ENCODE measurements at places on chromosomes 6 and 20.

DNA sequence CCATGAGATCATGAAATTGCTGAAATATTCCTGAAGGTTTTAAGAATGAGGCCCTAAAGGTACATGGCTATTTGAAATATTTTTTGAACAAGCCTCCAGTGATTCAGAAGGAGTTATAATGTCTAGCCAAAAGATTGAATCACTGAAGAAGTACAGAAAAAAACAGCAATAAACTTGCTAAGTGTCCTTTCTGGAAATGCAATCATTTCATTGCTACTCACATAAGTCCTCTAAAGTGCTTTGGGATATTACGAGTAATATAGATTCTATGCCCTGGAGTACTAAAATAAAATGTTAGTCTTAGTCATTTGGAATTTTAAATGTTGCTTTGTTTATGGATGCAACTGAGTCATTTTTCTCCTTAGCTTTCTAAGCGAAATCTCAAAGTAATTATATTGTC is 32.7 kb downstream of the CENPW start:
- no peak for DNase-seq

GRCh38 chr6:106372838-106373501 is 12.5 kb downstream of the CRYBG1 start:
- no peak for DNase-seq

DNA sequence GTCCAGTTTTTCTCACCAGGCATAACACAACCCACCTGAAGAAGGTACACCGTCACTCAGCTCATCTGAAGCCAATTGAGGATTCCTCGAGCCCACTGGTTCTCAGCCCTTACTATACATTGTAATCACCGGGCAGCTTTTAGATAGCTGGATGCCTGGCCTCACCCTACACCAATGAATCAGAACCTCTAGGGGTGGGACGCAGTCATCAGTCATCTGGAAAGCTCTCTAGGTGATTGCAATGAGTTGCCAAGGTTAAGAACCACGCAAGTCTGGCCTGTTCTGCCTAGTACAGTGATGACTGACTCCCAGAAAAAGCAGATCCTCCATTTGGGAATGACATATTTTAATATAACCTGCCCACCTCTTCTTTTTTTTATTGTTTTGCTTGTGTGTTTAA is 41.1 kb downstream of the MC3R start:
- no peak for DNase-seq

- peak; percentile 6 for DNase-seq
Observed at GRCh38 chr6:169997187-169997929, 245.9 kb downstream of the ERMARD start.

DNA sequence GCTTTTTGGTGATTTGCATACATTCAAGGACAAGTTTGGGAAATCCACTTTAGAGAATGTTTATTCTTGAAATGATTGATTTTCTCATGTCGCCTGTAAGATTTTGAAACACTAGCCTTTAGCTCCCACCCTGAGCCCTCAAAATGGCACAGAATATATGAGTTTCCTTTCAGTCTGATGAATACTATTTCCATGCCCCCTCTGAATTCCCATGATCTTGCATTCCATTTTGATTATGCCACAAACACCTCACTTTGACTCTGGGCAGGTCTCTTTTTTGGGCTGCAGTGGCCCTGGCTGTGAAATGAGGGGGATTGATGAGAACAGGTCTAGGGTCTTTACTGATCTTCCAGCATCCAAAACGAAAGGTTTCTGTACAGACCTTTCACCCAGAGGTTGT is 50.4 kb downstream of the SULF2 start:
- DNase-seq, result no peak

GRCh38 chr20:21519136-21519584 is 5.3 kb upstream of the NKX2-2 start:
- DNase-seq, result no peak

DNA sequence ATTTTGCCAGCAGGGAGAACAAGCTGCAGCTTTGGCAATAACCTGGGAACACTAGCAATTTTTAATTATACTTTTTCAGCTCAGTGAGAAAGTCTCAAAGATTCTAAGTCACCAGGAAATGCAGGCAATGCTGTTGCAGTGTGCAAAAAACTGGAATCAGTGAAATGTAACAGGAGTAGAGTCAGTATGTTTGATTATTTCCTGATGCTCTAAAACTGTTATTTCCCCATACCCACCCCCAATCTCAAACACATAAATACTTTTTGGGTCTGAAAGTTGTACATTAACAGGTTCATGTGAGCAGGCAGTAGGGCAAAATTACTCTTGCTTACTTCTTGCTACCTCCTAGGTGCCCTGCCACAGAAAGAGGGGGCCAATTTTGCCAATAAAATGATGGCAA is 65.4 kb upstream of the BEND6 start:
- DNase-seq, result no peak

DNA sequence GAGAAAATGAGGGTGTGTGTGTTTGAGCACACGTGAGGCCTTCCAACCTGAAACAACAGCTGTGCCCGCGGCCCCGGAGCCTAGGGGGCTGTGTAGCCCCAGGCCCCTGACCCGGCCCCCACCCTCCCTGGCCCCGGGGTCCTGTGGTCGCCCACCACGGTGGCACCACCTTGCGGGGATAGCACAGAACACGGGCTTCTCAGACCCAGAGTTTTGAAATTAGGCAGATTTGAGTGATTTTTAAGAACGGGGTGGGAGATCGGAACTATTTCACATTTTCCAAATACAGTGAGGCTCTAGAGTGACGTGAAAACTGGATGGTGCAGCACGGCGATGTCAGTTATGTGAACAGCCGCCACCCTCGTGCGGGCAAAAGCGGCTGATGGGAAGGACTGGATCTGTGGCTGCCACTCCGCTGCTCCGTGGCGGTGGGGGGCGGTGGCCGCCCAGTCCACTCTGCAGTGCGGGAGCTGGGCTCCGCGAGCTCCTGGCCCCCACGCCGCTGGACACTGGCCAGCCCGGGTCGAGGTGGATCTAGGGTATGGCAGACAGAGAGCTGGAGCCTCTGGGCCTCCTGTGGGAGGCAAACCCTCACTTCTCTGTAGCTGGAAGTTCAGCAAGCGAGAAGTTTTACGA is 17.3 kb upstream of the BHLHE23 start:
- peak; percentile 6 for DNase-seq

DNA sequence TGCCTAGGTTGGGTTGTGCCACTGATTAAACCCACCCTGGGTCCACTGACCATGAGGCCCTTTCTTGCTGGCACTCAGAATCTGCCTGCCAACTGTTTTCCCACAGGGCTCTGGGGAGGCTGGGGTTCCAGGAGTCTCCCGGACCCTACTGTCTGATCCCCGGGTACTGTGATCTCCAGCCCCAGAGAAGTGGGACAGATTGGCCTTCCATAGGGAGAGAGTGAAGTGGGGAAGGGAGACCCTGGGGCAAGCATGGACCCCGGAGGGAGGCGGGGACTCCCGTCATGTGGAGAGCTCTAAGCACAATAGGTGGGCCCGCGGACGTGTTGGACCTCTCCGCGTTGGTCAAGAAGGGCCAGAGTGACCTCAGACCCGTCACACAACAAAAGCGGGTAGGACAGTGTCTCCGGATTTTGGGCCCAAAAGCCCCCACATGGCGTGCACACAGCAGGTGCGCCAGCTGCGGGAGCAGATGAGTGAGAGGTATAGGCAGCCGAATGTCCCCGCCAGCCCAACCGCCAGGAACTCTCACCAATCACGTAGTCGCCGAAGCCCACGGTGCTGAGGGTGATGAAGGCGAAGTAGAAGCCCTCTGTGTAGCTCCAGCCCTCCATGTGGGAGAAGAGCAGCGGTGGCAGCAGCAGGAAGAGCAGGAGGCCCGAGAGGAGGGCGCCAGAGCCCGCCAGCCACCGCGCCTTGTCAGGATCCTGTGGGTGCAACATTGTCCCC is 10.6 kb downstream of the KCNK17 start:
- no peak for DNase-seq

GRCh38 chr20:4084721-4085120 is 69.4 kb upstream of the RNF24 start:
- DNase-seq, result no peak

DNA sequence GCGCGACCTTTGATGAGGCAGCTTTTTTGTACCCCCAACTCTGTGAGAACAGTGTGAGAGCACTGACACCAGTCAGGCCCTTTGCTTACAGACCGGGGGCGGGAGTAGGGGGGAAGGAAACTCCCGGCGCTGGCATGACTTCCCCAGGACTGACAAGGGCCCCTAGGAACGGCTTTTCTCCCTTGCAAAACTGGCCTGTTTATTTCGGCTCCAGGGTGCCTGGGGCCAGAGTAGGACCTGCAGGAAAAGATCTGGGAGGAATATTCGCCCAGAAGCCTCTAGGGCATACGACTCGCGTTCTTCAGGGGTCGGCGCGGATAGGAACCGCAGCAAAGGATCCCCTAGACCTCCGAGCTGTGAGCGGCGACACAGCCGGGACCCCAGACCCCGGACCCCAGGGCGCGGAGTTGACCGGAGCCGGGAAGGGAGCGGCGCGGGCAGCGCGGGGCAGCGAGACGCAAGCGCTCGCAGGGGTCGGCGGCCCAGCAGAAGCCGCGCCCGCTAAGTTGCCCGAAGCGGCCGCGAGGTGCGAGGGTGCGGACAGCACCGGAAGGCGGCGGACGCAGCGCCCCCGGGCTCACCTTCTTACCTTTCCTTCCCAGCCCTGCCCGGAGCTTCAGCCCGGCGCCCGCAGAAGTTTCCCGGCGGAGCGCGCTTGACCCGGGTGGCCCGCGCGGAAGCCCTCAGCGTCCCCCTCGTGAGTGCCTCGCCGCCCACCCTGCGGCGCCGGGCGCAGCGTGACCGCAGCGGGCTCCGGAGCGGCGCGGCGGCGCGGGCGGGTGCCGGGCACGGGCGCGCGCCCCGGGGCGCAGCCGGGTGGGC is at the start of gene POPDC3:
Gene POPDC3, minus strand, starts transcription at position 771 of the 822 bp plus-strand sequence. CDS start 18,105 bp downstream, outside the sequence.
- DNase-seq, result peak; percentile 53

GRCh38 chr6:2938004-2938631 is 33.2 kb downstream of the SERPINB6 start:
- no peak for DNase-seq

DNA sequence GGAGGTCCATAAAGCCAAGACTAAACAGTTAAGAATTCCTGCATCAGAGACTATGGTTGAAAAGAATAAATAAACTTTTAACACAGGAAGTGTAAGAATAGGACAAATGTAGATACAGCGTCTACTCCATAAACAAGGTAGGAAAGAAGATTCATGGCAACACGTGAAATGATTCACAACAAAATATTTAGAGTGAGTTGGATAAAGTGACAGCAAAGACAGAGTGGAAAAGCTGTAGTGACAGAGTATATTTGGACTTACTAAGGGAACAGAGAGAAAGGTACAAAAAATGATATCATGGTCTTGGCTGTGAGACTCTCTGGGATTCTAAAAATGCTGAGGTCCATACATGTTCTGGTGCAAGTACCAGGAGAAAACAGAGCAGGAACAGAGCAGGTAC is 21.9 kb upstream of the KIAA0408 start:
- DNase-seq, result no peak

GRCh38 chr6:34032856-34033255 is 113.0 kb downstream of the GRM4 start:
- no peak for DNase-seq

Data from right hindlimb (tissue), 1 donor.